ENCODE measurements at places on chromosomes 4 and X.

- no peak for DNase-seq
These were observed 1.0 kb downstream of the FOXO4 start for GRCh38 chrX:71096760-71097032.

- DNase-seq, result no peak
These were observed 261.9 kb downstream of the FRMPD4 start for GRCh38 chrX:12400218-12400617.

GRCh38 chr4:78984593-78984992 lies 45.4 kb upstream of the PAQR3 start:
- no peak for DNase-seq

GRCh38 chr4:140695483-140695882 lies 60.7 kb downstream of the TBC1D9 start:
- DNase-seq, result no peak

DNA sequence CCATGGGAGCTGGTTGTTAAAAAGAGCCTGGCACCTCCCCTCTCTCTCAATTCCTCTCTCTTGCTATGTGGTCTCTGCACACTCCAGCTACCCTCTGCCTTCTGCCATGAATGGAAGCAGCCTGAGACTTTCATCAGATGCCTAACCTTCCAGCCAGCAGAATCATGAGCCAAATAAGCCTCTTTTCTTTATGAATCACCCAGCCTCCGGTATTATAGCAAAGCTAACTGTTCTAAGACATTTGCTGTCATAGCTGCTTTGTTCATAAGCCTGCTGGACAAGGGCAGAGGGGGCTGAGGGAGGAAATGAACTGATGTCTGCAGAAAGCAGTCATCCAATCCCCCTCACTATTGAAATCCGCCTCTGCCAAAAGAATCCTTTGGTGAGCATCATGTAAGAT lies 196.7 kb downstream of the ZNF330 start:
- no peak for DNase-seq

- no peak for DNase-seq
These were observed 188.0 kb upstream of the TBC1D9 start for GRCh38 chr4:140944199-140944515.

GRCh38 chrX:43176686-43177085 lies 398.7 kb upstream of the PPP1R2C start:
- no peak for DNase-seq

GRCh38 chr4:46648088-46648744 lies 258.3 kb upstream of the GABRA2 start:
- no peak for DNase-seq

DNA sequence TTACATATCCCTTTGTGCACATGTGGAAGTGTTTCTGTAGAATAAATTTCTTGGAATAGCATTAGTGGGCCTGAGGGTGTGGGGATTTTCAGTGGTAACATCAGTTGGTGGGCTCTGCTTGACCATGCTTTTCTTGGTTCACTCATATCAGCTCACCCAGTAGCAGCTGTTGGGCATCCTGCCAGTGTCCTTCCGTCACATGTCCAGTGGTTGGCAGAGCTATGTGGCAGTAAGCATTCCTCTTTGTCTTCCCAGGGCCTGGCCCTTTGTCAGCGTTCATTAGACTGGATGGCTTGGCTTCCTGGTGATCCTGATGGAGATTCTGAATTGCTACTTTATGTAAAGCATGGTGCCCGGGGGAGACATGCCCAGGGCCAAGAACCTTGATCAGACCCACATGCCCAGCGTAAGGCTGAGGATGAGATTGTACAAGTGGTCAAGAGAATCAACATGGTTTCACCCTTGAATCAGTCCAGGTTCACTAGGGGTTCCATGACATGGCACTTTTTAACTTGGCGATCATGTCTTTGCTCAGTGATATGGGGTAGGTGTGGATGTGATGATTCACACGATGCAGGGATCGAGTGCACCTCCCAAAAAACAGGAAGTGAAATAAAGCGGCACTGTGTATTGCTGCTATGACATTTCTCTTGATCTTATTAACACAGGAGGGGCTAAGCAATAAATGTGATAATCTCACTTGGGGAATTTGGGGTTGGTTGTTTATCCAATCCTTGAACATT lies 72.1 kb upstream of the IGFBP7 start:
- DNase-seq, result no peak

GRCh38 chr4:182478475-182478874 lies 235.3 kb downstream of the TENM3 start:
- no peak for DNase-seq

- DNase-seq, result no peak
These were observed 5.6 kb upstream of the CENPC start for GRCh38 chr4:67550857-67551256.

DNA sequence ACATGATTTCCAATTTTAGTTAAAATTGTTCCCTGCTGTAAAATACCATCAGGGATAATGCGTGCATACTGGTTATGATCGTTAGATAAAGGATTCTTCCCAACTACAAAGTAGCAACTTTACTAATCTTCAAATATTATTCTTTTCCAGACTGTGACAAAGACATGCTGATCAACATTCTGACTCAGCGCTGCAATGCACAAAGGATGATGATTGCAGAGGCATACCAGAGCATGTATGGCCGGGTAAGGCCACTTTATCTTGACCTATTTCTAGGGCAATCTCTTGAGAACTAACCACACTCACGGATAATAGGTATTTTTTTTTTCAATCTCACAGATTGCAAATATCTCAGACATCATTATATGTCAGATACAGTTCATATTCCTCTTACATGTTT lies 47.0 kb downstream of the ANXA10 start:
- no peak for DNase-seq

GRCh38 chr4:903066-904046 lies 28.8 kb downstream of the GAK start:
- DNase-seq, result no peak

GRCh38 chr4:33262824-33263223 lies 2542.7 kb downstream of the PCDH7 start:
- no peak for DNase-seq

DNA sequence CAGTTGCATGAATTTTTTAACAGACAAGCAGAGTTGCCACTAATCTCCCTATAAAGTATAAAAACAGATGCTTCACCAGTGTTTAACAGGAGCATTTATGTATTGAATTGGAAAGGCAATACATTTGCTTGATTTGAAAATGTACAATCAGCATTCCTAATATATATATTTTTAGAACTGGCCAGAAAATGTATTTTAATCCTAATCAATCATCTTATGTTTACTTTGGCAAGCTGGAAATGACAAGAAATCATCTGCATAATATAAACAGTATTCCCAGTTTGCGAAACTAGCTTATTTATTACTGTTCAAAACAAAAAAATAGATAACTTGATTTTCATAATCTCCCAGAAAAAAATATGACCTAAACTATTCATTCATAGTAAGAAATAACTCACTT lies 123.9 kb downstream of the TBCK start:
- no peak for DNase-seq

DNA sequence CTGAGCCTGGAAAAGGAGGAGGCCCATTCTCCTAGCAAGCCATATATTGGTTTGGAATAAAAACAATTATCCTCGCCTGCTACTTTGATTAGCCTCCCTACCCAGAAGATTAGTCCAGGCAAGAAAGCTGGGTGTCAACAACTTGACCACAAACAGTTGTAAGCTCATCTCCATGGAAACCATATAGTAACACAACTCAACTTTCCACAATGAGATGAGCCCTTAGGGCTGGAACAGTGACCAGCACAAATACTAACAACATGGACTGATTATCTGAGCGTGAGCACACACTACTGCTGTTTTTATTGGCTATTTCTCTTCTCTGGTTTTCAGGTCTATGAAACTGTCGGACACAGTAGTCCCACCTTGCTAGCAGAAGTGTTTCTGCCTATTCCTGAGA lies 80.8 kb downstream of the CC2D2A start:
- DNase-seq, result no peak

DNA sequence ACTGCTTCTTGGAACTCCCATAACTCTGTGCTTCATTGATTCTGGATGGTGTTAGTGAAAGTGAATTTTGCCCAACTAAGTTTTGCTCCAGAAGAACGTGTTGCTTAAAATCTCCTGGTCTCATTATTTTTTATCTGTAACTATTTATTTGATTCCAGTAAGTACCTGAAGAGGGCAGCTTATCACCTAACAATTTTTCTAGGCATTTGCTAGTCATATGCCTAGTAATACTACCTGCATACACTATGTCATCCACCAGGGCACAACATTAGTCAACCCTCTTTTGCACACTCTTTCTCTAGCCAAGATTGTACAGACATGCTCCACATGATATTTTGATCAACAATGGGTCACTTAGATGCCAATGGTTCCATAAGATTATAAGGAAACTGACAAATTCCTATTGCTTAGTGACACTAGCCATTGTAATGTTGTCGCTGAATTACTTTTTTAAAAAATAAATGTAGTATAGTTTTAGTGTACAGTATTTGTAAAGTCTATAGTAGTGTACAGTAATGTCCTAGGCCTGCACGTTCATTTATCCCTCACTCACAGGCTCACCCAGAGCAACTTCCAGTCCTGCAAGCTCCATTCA lies 499.9 kb upstream of the AADAT start:
- DNase-seq, result no peak

DNA sequence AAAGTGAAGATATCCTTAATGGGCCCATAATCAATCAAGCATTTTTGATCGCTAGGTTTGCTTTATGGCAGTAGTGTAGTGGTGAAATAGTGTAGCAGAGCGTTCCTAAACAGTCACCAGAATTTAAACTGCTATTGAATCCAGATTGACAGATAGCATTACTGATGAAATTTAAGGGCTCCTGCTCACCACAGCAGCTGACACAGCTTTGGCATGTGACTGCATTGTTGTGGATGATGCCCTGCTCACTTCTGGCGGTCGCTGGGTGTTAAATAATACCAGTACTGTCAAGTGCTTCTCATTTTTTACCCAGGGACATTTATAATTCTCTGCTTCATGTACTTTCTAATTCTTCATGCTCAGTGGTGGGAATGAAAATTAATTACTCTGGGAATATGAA lies 102.0 kb upstream of the ARHGAP24 start:
- DNase-seq, result no peak

- no peak for DNase-seq
These were observed 38.4 kb upstream of the CLNK start for GRCh38 chr4:10722957-10723356.

- no peak for DNase-seq
These were observed 2.7 kb downstream of the KLF3 start for GRCh38 chr4:38666766-38667084.

DNA sequence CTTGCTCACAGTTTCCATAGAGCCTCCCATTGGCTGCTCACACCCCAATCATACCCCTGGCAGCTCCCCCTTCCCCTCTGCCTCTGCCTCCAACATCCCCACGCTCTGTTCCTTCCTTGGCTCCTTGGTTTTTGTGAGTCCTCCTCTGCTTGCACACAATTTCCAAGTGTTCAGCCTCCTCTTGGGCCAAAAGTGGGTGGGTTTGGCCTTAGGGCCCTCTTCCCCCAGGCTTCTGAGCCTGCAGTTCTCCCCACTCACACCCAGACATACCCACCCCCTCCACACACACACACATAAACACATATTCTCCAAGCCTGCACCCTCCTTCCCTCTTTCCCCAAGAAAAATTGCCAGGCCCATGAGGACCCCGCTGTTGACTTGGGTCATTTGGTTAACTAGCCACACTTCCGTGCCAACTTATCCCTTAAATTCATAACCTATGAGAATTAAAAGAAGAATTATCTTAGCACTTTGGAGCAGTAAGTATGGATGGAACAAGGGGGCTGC lies 4.5 kb downstream of the APLN start:
- no peak for DNase-seq

DNA sequence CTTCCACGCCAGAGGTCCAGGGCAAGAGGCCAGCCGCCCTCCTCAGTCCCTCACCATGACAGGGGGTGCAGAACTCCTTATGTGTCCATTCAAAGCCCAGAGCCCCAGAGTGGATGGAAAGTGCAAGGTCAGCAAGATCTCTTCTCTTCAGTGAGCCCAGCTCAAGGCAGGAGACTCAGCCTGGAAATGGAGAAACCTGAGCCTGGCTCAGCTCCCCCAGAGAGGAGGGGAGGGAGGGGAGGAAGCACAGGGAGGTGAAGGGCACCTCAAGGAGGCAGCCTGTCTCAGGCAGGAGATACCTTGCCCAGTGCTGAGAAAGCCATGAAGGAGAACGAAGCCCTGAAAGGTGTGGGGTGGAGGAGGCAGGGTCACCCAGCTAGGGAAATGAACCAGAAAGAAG lies 121.8 kb upstream of the PJA1 start:
- DNase-seq, result no peak

DNA sequence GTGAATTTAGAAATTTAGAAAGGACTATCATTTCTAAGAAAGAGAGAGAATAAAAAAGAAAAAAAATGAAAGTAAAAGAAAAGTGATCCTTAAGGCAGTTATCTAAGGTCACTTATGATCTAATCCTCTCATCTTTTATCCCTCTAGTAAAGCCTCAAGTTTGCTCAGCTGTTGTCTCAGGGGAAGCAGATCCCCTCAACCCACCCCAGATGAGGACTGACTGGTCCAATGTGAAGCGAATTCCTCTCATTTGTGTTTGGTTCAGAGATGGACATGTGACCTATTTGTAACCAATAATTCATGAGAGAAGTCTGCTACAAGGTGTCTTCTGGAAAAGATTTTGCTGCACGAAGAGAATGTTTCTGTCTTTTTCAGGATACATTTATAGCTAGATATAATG lies 1591.3 kb downstream of the ADGRL3 start:
- no peak for DNase-seq

- DNase-seq, result no peak
These were observed 120.5 kb upstream of the SORBS2 start for GRCh38 chr4:185932491-185932890.

DNA sequence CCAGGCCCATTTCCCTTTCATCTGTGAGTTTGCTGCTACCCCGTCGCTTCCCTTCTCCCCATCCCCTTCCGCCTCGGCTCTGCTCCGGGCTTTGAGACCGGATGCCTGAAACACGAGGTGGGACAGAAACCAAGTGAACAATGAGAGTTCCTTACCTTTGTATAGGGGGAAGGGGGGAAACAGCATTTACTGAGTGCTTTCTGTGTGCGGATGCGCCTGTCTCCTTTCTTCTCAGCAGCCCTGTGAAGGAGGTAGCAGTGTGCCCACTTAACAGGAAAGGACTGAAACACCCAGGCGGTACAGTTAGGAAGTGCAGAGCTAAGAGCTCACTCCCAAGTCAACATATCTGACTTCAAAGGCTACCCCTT lies 43.2 kb upstream of the TMSB15B start:
- DNase-seq, result no peak

GRCh38 chr4:26723216-26723615 lies 137.4 kb upstream of the STIM2 start:
- DNase-seq, result no peak

GRCh38 chr4:53732661-53733060 lies 141.4 kb upstream of the LNX1 start:
- DNase-seq, result no peak

GRCh38 chrX:3286196-3286945 lies 60.1 kb downstream of the MXRA5 start:
- DNase-seq, result no peak

DNA sequence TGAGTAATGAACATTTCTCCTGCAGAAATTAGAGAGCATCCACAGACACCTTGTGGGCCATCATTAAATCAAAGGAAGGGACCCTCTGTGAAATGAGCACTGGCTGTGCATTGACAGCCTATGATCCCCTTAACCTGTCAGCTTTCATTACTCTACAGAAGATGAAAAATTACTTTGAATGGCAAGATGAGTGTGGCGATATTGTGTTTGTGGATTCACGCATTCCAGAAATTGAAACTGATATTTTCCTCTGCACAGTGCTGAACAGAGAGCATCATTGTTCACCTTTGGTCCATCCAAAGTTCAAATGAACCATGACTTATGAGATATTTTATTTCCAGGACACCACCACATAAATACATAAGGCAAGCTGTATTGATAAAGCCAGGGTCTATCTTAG lies 374.8 kb upstream of the ANXA10 start:
- DNase-seq, result no peak

GRCh38 chr4:186560647-186561046 lies 5.3 kb upstream of the MTNR1A start:
- no peak for DNase-seq
